Caco-2 (cell line): ENCODE measurements at places on chromosomes 5 and 9. TPM values are rescaled to one million over a fixed set of nuclear protein-coding genes. Genes with fewer than 3 reads are reported as not detected.

Gene MYO10
- total RNA-seq: 67.6 and 73.3 TPM in 2 replicates

Gene FOXD4L3
- total RNA-seq: 0.23 TPM in 1 of 2 replicates, not detected in the other

Gene ZNF346
- 24.2 and 29.3 TPM in 2 replicates for total RNA-seq

Gene CERCAM
- total RNA-seq: 12.3 and 18.7 TPM in 2 replicates

Gene SLC9A3
- total RNA-seq: 3.4 and 3.7 TPM in 2 replicates

DNA sequence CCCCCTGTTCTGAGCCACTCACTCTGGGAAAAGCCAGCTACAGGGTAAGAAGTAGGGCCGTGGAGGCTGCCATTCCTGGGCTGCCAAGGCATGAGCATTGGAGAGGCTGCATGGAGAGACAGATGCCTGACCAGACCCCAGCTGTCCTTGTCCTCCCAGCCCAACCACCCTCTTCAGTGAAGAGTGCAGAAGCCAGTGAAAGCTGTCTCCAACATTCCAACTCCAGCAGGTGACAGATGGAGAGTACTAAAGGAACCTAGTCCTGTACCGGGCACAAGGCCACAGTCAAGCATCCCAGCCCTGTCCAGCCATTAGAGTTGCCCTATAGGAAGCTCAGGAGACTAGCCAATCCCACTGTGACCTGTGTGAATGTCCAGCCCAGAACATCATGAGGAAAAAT lies 165.1 kb downstream of the DIRAS2 start:
- DNase-seq: no peak

DNA sequence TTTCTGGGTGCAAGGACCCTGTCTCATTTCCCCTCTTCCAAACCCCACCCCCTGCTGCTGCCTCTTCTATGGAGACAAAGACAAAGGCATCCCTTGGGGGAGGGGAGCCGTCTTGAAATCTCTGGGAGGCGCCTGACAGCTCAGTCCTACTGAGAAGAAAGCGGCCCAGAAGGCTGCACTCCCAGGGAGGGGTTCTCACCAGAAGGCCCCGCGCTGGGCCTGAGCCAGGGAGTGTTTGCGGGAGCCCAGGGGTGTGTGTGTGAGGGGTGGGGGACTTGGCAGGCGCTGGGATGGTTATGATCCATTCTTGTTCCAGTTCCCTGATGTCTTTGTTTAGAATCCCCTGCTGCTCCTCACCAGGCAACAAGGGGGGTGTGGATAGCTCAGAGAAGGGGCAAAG lies 45.7 kb upstream of the ALDH1B1 start:
- DNase-seq: no peak

DNA sequence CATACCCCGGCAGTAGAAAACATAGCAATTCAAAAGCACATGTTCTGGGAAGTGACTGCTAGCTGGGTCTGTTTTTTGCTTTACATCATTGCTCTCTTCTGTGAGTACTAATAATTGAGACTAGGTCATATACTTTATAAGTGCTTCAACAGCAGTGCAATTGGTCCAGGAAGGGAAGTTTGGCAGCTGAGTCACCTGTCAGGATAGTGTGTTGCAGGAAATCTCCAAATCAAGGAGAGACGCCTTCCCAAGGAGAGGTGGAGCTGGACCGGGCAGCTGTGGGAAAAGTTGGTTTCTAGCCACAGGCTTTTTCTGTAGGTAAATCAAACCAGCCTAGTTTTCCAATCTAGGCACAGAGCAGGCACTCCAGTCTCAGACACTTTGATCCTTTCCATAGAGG lies 330.1 kb downstream of the ENC1 start:
- DNase-seq: no peak

GRCh38 chr5:15014809-15015208 lies 143.2 kb upstream of the ANKH start:
- DNase-seq: peak; percentile 49

DNA sequence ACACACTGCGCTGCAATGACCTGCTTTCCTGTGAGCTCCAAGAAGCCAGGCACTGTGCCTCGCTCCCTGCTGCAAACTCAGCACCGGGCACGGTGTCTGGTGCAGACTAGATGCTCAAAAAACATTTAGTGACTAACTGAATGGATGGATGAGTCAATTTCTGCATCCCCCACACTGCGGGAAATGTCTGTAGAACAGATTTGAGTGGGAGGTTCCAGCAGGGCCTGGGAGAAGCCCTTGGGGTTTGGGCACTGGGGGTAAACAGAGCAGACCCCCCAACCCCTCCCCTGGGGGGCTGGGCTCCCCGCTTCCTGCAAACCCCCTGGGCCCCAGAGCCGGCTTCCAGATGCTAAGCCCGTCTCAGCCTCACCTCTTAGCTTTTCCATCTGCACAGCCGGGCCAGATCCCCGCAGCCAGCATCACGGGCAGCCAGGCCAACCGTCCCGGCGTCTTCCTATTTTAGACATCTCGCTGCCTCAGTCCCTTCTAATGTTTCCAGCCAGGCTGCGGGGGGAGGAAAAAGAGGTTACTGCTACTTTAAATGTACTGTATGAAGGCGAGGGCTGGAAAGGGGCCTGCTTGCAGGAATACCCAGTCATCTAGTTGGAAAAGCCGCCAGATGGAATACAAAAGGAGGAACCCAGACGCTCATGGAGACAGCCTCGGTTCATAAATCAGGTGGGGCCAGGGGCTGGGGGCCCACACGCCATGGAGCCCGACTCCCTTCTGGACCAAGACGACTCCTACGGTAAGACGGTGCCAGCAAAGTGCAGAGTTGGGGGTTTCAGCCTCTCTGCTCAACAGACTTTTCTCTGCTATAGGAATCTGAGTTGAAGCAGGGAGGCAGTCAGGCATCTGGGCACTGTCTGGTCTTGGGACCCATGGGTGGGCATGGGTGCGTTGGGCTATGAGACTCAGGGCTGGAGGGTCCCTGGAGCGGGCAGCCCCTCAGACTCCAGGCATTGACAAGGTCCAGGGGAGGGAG lies 67.1 kb upstream of the GGTA1 start:
- no peak for DNase-seq

- DNase-seq: no peak
These were observed 106.5 kb downstream of the PPARGC1B start for GRCh38 chr5:149836451-149837139.

GRCh38 chr5:143641549-143642355 lies 170.2 kb upstream of the HMHB1 start:
- no peak for DNase-seq

GRCh38 chr5:19853616-19854240 lies 134.3 kb downstream of the CDH18 start:
- DNase-seq: no peak

DNA sequence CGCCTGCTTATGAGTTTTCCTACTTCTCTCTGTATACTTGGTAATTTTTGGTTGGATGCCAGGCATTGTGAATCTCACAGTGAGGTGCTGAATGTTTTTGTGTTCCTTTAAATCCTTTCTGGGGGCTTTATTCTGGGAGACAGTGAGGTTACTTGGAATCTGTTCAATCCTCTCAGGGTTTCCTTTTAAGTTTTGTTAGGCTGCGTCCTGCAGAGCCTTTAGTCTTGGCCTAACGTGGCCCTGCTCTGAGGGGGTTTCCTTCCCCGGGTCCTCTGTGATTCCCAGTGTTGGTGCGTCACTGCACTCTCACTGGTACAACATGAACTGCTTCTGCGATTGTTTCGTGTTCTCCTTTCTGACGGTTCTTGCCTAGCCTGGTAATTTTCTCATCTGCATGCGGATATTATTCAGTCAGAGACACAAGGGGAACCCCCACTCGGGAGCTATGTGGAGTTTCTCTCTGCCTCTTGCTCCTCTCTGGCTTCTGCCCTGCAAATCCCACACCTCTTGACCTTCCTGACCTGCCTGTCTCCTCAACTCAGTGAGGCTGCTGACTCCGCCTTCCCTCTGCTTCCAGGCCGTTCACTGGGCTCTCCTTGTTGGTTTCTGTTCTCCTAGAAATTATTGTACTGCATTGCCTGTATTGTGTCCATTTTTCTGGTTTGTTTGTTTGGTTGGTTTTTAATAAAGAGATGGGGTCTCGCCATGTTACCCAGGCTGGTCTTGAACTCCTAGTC lies 128.1 kb downstream of the DAB2IP start:
- no peak for DNase-seq

- DNase-seq: no peak
These were observed 134.8 kb upstream of the PPP1R2B start for GRCh38 chr5:156715287-156715686.
